Ecto neural progenitor cell (in vitro differentiated cells): ENCODE measurements at places on chromosomes 3 and 15.

DNA sequence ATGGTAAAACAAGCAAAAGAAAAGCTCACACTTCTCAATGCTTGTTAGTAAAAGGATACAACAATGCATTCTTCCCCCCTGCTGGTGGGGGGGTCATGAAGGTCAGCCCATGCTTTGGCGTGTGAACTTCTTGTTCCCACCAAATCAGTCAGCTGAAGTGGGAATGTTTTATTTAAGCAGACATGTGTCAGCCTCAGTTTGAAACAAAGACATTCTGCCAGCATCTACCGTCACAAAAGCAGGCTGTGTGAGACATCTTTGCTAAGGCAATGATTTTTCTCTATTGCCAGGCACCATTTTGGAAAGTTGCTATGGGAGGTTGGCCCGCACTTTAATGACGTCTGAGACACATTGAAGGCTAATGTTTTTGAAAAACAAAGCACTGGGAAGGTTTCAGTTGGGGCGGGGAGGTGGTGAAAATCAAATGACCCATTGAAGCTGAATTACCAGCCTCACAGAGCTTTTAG is 206.6 kb downstream of the TLE3 start:
- no peak for DNase-seq

GRCh38 chr3:27714146-27714526 is 8.0 kb downstream of the EOMES start:
- DNase-seq, result no peak

GRCh38 chr3:170387950-170388349 is 30.4 kb downstream of the SKIL start:
- DNase-seq, result no peak

DNA sequence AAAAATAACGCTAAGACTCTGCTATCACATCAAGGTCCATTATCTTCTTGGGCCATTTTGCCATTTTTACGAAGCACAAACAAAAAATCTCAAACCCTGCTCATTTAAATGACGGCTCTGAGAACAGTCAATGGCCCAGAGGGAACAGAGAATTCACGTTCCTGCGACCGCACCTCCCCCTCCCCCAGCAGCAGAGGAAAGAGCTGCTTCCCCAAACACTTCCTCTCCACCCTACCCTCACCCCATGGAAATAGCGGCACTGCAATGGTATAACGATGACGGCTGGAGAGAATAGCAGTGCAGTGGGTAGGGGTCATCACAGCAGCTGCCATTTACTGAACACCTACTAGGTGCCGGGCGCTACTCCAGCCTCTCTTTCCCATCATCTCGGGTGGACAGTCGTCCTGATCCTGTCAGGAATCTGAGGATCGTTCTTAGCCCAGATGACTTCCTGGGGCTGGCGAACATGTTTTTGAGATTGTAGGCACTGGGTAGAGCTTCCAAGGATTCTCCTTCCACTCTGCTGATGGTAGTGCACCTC is 113.3 kb downstream of the IQSEC1 start:
- no peak for DNase-seq

- peak; percentile 61 for DNase-seq
Measured at GRCh38 chr15:73240866-73241499, 127.8 kb downstream of the HCN4 start.

GRCh38 chr3:94612631-94613030 is 549.8 kb downstream of the NSUN3 start:
- DNase-seq, result no peak

DNA sequence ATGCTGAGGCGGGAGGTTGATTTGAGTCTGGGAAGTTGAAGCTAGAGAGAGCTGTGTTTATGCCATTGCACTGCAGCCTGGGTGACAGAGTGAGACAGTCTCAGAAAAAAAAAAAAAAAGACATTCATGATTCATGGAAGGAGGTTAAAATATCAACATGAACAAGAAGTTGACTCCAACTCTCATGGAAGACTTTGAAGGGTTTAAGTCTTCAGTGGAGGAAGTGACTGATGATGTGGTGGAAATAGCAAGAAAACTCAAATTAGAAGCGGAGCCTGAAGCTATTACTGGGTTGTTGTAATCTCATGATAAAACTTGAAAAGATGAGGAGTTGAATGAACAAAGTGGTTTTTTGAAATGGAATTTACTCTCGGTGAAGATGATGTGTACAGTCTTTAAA is 491.8 kb downstream of the SQOR start:
- DNase-seq, result no peak

- DNase-seq, result no peak
Measured at GRCh38 chr3:59163953-59164352, 114.1 kb upstream of the CFAP20DC start.

GRCh38 chr15:91839867-91840266 is 13.6 kb upstream of the SLCO3A1 start:
- no peak for DNase-seq

- DNase-seq, result no peak
Measured at GRCh38 chr15:101542306-101543025, 53.0 kb upstream of the PCSK6 start.

GRCh38 chr15:66608159-66608558 is 42.4 kb upstream of the LCTL start:
- no peak for DNase-seq

- DNase-seq, result peak; percentile 66
Measured at GRCh38 chr3:71725271-71725991, at the start of gene EIF4E3. EIF4E3 (minus strand) TSS chr3:71725402; CDS start chr3:71725367, 35 bp downstream.

- peak; percentile 91 for DNase-seq
Measured at GRCh38 chr3:115783938-115784738, 160.8 kb downstream of the GAP43 start.

- DNase-seq, result no peak
Measured at GRCh38 chr3:28752290-28752689, 403.7 kb upstream of the AZI2 start.

DNA sequence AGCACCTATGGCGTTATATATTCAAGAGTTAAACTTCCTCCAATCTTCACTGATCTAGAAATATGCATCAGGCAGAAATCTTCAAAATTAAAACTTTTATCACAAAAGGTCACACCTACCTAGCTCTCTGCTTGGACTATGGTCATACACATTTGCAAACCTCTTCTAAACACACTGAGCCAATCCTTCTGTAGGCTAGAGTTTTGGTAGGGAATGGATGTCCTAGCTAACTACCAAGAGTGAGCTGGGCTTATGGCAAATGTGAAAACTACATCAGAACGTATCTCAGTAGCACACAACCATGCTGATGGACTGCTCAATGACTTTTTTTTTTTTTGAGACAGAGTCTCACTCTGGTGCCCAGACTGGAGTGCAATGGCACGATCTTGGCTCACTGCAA is 29.6 kb downstream of the SETD2 start:
- DNase-seq, result no peak

- peak; percentile 16 for DNase-seq
Measured at GRCh38 chr15:68403161-68403941, 28.6 kb downstream of the ITGA11 start.

- no peak for DNase-seq
Measured at GRCh38 chr3:152830245-152830644, 4.7 kb upstream of the P2RY1 start.

DNA sequence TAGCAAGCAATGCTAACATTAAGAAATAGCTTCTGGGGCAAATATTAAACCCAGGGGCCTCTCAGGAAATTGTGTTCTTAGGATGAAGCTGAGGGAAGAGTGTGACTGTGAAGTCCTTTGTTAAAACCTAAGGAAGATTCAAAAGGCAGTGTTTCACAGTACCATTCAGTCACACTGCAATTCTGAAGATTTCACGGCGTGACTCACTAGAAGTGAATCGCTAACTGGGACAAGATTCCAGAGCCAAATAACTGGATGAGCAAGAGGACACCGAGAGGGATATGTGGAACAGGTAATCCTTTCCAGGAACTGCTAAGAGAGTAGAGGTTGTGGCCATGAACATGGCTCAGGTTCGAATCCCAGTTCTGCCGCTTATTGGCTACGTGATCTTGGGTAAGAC is 61.8 kb upstream of the SMAD3 start:
- DNase-seq, result no peak

- no peak for DNase-seq
Measured at GRCh38 chr3:143924522-143925285, 46.9 kb upstream of the DIPK2A start.

DNA sequence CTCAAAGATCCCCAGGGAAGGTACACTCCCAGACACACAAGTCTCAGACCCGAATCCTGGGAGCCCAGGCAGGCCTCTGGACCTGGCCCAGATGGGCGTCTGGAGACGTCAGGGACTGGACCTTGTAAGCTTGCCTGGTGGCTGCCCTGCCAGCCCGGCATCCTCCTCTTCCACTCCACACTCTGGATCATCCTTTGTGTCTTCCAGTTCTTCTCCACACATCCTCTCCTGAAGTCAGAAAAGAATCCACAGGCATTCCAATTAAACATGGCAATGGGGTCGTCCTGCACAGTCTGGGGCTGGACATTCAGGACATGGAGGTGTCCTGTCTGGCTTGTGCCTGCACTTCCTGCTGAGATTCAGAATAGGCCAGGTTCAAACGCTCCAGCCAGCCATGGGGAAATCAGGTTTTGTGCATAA is 208.8 kb upstream of the IGF1R start:
- DNase-seq, result no peak

GRCh38 chr3:108319428-108320082 is 23.2 kb downstream of the HHLA2 start:
- DNase-seq, result no peak

DNA sequence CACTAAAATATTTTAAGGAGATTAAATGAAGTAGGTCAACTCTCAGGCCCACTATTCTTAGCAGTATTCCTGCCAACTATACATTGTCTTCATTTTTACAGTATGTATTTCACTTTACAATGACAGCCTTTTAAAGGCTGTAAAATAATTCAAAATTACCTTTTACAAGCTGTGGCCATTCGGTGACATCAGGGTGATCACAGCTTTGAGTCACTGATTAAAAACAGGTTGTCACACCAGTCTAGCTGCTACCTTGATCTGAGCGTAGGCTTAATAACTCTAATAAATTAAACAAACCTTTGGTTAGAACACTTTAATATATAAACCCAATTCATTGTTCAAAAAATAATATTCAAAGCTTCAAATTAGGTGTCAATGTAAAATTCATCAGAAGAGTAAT is 29.9 kb downstream of the UBE3A start:
- DNase-seq, result no peak

DNA sequence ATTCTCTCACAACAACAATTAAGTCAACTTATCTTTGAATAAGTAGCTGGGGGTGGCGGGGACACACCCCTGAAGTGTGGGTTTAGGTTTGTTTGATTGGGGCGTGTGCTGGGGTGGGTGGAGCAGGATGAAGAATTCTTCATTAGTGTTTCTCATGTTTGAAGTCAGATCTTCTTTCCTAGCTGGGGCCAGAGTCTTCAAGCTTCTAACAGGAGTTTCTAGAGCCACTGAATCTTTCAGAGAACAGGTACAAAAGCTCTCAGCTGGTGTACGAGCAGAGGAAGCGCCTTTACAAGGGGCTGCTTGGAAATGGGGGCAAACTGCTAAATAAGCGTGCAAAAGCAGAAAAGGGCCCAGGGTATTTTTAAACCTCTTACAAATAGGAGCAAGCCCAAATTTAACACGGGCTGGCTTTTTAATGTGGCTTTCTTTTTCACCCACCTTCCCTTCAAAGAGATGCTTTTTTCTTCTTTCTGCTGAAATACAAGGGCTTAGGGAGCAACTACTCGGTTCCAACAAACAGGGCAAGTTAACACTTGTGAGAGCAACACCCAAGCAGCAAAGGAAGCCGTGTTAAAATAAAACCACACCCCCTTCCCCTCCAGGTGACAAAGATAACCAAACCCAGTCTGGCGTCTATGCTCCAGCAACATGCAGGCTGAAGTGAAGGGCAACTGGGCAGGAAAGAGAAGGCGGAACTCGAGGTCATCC is 86.9 kb upstream of the RASGRP1 start:
- no peak for DNase-seq

- no peak for DNase-seq
Measured at GRCh38 chr15:78242128-78242527, 7.8 kb upstream of the ACSBG1 start.

DNA sequence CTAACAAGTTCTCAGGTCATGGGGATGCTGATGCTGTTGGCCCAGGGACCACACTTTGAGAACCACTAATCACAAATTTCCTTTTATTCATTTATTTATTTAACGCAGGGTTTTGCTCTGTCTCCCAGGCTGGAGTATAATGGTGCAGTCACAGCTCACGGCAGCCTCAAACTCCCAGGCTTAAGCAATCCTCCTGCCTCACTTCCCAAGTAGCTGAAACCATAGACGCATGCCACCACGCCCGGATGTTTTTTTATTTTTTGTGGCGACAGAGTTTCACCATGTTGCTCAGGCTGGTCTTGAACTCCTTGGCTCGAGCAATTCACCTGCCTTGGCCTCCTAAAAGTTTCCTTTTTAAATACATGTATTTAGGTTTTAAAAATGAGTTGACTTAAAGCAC is 20.7 kb upstream of the ISLR2 start:
- DNase-seq, result no peak

DNA sequence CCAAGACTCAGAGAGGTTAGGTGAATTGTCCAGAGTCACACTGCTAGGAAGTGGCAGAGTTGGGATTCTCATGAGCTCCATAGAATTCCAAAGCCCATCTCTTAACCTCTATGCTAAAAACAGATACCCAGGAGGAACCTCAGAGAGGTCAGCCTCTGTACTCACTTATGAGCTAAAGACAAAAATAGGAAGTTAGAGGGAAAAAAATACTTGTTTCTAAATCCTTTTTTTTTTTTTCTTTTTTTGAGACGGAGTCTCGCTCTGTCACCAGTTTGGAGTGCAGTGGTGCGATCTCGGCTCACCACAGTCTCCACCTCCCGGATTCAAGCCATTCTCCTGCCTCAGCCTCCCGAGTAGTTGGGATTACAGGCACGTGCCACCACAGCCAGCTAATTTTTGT is 31.4 kb downstream of the FSD2 start:
- DNase-seq, result no peak

GRCh38 chr3:31252216-31253185 is 280.2 kb upstream of the STT3B start:
- DNase-seq, result no peak

- no peak for DNase-seq
Measured at GRCh38 chr15:47492195-47492594, 225.1 kb upstream of the SEMA6D start.

DNA sequence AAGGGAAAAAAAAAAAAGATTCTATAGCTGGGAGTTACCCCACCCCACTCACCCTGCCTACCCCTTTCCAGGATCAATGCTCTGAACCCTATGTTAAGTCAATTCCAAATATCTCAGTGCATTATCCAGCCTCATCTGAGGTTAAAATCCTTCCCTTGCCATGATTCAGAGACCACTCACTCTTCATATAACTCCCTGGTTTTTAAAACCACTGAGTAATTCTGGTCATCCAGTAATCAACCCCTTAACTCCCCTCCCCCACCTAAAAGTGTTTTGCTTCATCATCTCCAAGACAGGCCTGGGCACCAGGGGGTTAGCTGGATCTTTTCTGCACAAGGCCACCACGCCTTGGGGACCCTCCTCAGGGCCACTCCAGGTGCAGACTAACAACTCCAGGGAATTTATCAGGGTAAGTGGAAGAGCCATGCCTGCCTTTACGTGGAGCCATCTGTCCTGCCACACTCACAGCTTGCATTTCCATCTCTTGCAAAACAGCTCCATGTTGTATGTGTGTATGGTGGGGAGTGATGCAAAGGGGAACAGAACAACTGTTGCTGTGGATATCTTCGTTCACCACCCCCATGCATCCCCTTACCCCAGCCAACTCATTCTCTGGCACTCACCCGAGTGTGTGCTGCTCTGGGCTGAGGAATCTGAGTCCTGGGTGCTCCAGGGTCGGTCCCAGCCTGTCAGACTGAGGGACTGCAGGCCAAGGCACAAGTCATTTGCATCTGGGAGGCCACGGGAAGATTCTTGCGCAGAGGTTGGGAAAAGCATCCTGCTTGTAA is 30.7 kb upstream of the RPS17 start:
- no peak for DNase-seq
